Foreskin keratinocyte (primary cell): ENCODE measurements at places on chromosomes 3 and 15. TPM values are rescaled to one million over a fixed set of nuclear protein-coding genes. Genes with fewer than 3 reads are reported as not detected.

The PRICKLE2 gene
- total RNA-seq = 6.3 and 8.4 TPM in 2 replicates

The CAMK2N2 gene
- 0.17 and 0.42 TPM in 2 replicates for total RNA-seq

The TERC gene
- total RNA-seq = 60.4 and 78.7 TPM in 2 replicates

The ERICH6 gene
- total RNA-seq = not detected in 2 replicates

The IL17RE gene
- total RNA-seq = 11.4 and 12.8 TPM in 2 replicates

The CEMIP gene
- total RNA-seq = 0.71 and 1.2 TPM in 2 replicates

The CCR4 gene
- not detected in 2 replicates for total RNA-seq
